ENCODE measurements at places on chromosomes 11 and 22.

DNA sequence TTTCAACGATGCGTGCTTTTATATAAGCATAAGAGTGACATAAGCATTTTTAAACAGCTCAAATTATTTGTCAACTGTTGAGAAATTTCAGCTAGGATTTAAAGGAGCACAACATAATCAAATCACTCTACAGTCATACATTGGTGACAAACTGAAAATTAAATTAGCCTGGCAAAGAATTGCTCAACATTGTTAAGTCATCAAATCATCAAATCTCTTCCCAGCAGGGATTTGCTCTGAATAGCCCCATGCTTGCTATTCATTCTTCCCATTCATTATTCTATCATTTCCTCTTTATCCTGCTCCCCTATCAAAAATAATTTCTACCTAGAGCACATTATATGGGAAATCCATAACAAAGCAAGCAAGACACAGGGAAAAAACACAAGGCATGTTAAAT is 198.7 kb upstream of the LUZP2 start:
- DNase-seq, result no peak

- DNase-seq, result peak; percentile 35
These were observed 77.7 kb downstream of the MORC2 start for GRCh38 chr22:30890686-30891442.

- DNase-seq, result no peak
These were observed 93.6 kb upstream of the ISX start for GRCh38 chr22:34972191-34972897.

DNA sequence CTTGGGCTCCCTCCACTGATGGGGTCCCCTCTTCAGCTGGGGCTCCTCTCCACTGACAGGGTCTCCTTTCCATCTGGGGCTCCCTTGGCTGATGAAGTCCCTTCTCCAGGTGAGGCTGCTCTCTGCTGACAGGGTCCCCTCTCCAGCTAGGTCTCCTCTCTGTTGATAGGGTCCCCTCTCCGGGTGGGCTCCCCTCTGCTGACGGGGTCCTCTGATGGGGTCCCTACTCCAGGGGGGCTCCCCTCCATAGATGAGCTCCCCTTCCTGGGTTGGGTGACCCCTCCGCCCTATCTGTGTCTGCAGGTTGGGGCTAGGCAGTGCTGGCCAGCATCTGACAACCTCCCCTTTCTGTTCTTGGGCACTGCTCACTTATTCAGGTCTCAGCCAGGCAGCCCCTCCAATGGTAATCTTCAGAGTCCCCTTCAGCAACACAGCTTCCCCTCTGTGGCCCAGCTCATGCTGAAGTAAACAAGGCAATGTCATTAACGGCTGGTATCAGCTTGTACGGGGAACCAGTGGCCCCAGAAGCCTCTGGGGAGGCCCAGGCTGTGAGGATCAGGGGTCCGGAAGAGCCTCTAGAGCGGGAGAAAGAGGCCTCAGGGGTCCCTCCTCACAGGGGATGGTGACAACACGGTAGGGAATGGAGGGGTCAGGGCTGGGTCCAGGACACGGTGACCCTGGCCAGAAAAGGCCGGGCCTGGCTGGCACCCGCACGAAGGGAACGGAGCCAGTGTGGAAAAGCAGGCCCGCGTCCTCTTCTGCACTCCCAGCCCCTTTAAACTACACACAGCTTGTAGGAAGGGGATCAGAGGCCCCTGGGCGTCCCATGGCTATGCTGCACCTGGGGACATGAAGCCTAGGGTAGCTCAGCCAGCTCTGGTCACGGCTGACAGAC is 9.6 kb upstream of the CD81 start:
- no peak for DNase-seq

- DNase-seq, result no peak
These were observed 167.1 kb downstream of the ETS1 start for GRCh38 chr11:128420265-128420664.

- DNase-seq, result no peak
These were observed 244.3 kb downstream of the FAM76B start for GRCh38 chr11:95545116-95545875.

DNA sequence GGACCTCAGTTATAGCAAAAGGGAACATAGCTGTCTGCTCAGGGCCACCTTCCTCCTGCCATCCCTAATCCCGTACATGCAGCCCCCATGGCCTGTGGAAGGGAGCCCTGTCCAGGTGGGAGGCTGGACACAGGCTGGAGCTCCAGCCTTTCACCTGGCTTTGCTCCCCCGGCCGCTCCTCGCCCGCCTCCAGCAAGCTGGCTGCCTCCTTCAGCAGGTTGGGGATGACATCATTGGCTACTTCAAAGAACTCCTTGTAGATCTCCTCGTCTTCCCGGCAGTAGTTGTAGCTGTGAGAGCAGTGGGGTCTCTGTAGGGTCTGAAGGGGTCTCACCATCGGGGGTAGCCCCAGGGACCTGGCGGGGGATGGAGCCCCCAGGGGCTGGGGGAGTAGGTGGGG is 2.5 kb upstream of the MAP4K2 start:
- DNase-seq, result no peak
